NCI-H1436 treated with DMSO at 0.1 percent for 48 hours (cell line): ENCODE measurements at places on chromosomes 2 and 18.

DNA sequence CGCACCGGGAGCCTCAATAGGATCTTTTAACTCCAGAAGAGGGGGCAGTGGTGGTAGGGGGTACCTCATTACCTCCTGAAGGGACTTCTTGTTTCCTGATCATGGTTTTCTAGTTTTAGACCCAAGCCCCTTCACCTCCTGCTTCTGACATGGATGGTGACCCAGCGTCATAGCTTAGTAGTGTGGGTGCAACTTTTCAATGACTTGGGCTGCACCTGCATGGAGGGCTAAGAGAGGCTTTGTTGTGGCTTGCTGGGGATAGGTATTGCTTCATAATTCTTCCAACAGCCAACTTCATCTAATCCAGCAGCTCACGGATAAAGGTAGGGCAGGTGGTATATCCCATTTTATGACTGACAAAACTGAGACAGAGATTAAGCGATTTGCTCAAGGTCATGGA, 3.0 kb downstream of the SLC1A4 start:
- DNase-seq = no peak

DNA sequence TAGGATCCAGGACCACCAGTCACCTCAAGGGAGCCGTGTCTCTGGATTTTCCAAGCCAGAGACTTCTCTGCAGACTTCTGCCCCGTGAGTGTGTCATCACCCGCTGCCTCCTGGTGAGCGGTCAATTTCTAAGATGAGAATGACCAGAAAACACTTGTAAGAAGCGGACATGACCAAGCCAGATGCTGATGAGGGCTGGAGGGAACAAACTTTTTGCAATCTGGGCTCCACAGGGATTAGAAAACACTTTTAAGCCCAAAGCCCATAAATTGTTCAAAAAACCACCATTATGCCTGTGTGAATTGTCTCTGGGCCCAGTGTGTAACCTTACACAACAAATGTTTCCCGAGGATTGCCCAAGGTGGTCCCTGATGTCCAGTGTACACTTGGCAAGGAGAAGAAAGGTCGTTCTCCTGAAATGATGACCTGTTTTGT, 5.3 kb upstream of the NPPC start:
- no peak for DNase-seq

GRCh38 chr18:28716338-28716737, 539.4 kb upstream of the CDH2 start:
- no peak for DNase-seq

DNA sequence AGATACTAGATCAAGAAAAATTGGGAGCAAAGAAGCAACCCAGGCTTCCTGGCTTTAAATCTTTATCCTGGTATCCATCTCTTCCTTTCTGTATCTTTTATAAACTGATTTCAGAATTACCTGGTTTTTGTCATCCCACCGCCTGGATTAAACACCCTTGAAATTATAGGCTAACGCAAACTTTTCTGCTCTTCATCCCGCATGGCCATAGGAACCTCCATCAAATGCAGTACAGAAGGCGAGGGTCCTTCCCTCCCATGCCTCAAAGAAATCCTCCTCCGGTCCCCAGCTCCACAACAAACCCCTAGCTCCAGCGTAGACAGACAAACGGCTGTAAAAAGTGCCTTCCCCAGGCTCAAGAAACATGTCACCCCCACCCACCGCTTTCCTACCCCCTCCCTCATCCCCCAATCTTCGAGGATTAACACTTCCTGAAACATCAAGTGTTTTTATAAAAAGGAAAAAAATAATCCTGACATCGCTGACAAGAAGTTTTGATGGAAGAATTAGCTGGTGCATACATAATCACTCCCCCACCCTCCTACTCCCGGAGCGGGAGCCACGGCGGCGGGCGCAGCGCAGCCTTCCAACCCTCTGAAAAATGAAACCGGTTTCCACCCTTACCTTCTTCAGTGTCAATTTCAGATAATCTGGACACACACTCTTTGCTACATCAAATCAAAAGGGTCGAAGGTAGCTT, 7.6 kb downstream of the DLX1 start:
- no peak for DNase-seq

GRCh38 chr2:17646081-17646554, 105.6 kb downstream of the VSNL1 start:
- no peak for DNase-seq

DNA sequence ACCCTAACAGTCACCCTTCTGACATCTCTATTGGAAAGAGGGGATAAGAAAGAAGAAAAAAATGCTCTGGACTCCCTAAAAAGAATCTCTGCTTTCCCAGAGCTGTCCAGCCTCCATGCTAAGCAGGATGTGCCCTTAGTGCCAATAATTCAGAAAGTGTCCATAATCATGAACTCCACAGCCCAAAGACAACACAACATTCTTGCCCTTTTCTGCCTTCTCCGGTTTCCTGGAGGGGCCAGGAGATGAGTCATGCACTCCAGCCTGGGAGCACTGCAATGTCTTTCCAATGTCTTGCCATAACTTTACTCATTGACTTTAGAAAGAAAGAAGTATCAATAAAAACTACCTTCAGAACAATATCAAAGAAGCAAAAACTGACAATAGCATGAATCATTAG, 44.0 kb downstream of the KLF7 start:
- no peak for DNase-seq

GRCh38 chr2:231946241-231946814, 15.2 kb upstream of the DIS3L2 start:
- no peak for DNase-seq

- DNase-seq = no peak
These were observed 91.7 kb downstream of the INHBB start for GRCh38 chr2:120437604-120438000.

DNA sequence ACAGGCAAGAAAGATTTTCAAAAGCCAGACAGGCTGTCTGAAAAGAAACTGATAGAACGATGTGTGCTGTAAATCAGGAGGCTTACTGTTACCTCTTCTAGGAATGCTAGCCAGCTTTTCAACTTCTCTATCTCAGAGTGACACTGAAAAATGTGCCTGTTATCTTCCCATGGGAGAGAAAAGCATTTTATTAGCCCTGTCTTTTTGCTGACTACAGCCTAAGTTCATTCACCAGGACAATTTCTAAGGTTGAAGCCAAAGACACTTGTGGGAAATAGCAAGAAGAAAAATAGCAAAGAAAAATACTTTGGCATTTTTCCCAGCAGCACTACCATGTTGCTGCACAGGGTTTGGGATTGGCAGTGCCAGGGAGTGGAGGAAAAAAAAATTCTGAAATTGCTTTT, 34.0 kb downstream of the ABCB11 start:
- DNase-seq = no peak

DNA sequence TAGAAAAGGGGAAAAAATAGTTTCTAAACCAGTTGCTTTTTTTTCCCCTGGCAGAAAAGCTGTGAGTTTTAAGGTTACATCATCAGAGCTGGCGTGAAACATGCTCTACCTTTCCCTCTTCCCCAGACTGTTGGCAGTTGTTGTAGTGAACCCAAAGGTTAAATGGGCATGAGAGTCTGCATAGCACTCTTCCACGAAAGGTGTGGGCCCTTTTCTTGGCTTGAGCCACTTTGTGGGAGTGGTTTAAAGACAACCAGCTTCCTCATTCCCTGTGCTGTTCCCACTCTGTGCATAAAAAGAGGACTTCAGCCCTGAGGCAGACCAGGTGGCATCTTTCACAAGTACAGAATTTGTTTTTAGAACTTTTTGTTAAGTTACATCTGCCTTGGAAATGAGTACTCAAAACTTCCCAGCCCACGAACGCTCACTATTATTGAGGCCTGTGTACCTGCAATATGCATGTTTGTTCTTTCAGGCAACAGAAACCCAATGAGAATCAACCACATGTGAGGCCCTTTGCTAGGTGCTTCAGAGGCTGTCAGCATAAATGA, 243.8 kb downstream of the BABAM2 start:
- DNase-seq = no peak

DNA sequence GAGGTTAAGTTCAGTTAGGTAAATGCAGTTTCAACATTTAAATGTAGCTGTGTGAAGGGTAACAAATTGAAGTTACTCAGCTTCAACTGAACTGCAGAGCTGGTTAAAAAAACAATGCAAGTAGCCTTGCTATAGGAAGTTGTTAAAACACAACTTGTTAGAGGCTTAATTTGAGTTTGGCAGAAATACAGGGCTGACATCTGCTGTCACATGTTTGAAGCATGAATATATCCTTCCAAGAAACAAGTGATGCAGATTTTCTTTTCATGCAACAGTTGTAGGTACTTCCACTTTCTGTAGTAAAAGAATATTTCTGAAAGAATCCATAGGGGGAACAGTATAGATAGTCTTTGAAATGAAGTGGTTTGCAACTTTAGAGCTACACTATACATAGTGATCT, 208.7 kb upstream of the RASGRP3 start:
- no peak for DNase-seq

DNA sequence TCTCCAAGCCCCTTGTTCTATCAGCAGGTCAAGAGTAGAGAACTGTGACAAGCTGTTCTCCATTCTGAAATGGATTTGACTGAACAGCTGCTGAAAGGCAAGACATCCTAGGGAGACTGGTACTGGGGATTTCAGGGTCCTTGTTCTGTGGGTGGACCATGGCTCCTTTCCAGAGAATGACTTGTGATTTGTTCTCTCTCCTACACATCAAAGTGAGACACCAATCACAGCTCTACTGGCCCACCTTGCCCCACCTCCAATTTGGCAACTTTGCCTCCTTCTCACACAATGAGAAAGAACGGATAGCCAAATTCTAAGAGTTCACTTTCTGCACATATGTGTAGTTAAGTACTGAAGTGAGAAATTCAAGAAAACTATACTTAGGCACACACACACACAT, 67.4 kb downstream of the BCL11A start:
- no peak for DNase-seq

- DNase-seq = no peak
These were observed 72.7 kb upstream of the CTAGE1 start for GRCh38 chr18:22490429-22490846.
